ENCODE measurements at places on chromosomes 5 and 9.

- no peak for DNase-seq
These were observed 287.0 kb upstream of the DAB2 start for GRCh38 chr5:39711821-39712220.

GRCh38 chr5:74304536-74304935 lies 336.0 kb downstream of the ENC1 start:
- DNase-seq = no peak

- no peak for DNase-seq
These were observed 684 bp downstream of the TOR1B start for GRCh38 chr9:129803676-129804060.

DNA sequence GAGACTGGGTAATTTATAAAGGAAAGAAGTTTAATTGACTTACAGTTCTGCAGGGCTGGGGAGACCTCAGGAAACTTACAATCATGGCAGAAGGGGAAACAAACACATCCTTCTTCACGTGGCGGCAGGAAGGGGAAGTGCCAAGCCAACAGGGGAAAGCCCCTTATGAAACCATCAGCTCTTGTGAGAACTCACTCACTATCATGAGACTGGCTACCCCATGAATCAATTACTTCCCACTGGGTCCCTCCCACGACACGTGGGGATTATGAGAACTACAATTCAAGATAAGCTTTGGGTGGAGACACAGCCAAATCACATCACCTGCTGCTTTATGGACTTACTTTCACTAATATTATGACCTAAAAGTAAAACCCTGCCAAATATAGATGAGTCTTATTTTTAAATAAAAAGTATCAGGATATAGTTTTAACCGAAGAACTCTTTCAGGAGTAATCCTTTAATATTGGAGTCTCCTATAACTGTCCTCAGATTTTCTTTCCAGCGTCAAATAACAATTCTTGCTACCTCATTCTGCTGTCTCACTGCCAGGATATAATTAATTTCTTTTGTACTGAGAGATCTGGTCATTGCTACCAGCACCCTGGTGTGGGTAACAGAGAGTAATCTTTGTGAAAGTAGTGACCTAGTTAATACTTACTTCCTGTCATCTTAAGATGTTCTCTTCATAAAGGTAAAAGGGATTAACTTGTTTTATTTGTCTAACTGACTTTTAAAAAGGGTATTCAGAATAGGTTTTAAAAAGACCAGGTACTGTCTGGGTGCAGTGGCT lies 68.6 kb downstream of the NLN start:
- no peak for DNase-seq

DNA sequence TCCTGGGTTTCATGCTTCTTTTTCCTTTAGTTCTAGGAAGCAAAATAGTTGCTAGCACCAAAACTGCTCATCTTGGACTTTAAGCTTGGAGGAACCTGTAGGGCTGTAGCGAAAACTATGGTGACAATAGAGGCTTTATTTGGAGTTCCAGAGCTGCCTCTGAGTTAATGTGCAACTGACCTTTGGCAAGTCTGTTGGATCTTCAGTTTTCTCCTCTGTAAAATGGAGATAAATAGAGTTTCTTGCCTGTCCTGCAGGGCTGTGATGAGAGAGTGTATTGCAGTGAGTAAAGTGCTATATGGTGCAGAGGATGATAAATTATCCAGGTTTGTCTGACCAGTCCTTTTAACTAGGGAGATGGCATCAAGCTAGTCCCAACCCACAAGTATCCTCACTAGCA lies 417.0 kb downstream of the MAN2A1 start:
- no peak for DNase-seq

GRCh38 chr5:117461403-117461802 lies 886.8 kb upstream of the SEMA6A start:
- no peak for DNase-seq

DNA sequence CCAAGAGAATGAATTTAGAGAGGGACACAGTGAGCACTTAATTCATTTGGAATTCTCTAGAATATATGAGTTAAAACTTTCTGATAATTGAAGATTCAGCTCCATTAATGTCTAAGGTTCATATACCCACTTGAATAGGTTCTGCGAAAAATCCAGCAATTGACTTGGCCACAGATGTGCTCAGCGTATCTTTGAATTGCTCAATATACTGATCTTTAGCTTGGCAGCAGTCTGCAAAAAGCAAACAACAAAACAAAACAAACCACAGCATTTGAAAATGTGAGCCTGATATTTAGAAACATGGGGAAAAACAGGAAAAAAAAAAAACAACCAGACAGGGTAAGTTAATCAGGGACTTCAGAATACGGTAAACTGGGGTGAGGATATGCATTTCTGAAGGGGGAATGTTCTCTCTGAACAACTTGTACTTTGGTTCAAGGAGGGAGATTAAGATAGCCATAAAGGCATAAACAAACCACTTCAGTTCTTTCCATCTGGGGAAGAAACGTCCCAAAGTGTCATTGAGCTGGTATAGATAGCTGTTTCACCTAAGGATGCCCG lies 21.4 kb downstream of the AGXT2 start:
- DNase-seq = no peak

GRCh38 chr5:36691226-36691625 lies 84.8 kb downstream of the SLC1A3 start:
- no peak for DNase-seq

DNA sequence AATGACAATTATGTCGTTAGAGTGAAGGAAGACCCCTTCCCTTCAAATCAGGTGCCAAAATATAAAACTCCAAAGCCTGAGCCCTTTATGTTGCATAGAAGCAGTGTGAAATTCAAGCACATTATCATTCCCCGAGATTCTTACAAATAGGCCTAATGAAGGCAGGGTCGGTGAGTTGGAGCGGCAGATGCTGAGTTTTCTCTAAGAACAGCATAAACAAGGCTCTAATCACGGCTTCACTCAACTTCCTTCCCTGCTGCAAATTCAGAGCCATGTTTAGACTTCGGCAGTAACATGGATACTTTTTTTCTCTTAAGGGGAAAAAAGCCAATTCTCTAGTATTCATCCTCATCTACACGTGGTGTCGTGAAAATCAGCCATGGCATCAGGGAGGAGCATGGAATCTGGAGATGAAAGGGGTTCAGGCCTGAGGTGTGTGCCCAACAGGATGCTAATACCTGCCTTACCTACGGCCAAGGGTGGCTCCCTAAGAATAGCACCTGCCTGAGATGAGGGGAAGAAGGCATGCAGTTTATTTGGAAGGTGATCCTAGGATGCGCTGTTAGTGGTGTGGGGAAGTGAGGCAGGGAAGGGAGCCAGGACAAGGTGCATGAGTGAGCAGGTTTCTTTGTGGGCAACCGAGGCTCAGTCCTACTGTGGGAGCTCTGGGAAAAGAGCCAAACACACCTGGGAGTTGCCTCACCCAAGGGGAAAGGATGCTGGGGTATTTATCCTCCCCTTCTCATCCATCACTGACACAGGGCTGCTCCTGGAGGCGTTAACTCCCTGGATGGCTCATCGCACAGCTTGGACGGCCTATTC lies 146.8 kb upstream of the TBC1D2 start:
- DNase-seq = no peak

GRCh38 chr9:21205204-21205603 lies 1.7 kb downstream of the IFNA10 start:
- no peak for DNase-seq

- no peak for DNase-seq
These were observed 24.0 kb upstream of the NDUFB6 start for GRCh38 chr9:32596936-32597335.

DNA sequence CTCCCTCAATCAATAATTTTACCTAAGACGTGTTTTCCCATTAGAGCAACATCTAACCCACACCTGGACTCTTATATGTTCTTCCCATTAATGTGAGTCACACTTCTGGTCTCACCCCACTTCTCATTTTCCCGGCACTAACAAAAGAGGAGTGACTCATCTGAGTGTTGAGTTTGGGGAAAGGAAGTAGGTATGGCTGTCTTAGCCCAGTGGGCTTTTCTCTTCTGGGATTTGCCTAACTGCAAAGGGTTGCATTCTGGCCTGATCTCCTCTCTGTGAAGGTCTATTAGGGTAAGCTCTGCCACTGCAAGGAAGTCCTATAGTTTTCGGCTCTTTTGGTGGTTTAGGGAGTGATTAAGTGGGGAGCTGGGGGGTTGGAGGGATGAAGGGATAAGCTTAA lies 195.6 kb downstream of the KIAA0825 start:
- DNase-seq = no peak

DNA sequence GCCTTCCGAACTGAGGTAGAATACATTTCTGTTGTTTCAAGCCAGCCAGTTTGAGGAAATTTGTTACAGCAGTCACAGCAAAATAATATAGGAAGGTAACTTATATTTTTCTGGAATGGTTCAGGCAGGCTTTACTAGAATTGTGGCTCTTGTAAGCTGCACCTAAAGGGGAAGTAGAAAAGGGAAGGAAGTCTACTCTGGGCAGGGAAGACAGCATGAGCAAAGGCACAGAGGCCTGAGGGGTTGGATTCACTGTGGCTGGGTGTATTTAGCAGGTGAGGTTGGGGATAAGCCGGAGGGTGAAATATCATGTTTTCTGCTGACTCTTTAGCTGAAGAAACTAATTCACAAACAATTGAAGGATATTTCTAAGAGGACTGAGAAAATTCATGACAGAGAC lies 183.5 kb downstream of the GAS1 start:
- DNase-seq = peak; percentile 26

DNA sequence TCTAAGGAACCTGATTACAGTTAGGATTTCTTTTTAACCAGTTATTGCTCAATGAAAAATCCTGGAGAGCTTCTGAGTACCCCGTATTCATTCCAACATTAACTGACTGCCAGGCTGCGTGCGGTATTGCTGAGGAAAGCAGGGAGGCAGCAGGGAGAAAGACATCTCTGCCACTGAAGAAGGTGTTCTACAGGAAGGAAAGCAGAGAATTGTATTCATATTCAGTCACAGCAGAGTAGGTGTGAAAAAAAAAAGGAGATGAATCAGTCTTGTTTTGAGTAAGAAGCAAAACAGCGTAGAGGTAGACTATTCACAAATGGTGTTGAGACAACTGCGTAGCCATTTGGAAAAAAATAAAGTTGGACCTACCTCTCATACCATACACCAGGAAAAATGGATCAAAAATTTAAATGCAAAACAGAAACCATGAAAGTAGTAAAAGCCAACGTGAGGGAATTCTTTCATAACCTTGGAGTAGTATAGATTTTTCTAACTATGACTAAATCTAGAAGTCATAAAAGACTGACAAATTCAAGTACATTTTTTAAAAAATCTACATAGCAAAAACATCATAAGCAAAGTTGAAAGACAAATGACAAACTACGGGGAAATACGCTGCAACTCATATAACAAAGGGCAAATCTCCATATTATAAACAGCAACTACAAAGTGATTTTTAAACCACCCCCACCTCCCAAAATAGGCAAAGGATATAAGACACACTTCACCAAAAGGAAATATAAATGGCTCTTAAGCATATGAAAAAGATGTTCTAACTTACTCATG lies 9.9 kb upstream of the NR4A3 start:
- DNase-seq = no peak

- no peak for DNase-seq
These were observed 9.4 kb downstream of the SRD5A1 start for GRCh38 chr5:6642655-6643054.

- no peak for DNase-seq
These were observed 165.1 kb downstream of the RNF180 start for GRCh38 chr5:64330728-64331231.

GRCh38 chr5:126002222-126002897 lies 420.8 kb upstream of the GRAMD2B start:
- DNase-seq = peak; percentile 74

- no peak for DNase-seq
These were observed 69.0 kb downstream of the WNK2 start for GRCh38 chr9:93252781-93253530.

DNA sequence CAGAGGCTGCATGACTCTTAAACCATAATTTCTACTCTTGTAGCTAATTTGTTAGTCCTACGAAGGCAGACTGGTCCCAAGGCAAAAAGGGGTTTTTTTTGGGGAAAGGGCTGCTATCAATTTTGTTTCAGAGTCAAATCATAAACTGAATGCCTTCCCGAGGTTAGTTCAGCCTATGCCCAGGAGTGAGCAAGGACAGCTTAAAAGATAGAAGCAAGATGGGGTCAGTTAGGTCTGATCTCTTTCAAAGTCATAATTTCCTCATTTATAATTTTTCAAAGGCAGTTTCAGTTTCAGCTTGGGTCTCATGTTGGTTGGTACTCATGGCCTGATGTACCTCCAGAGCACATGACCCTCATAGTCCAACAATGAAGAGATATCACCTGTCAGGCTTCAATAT lies 7.9 kb upstream of the RXFP3 start:
- no peak for DNase-seq

GRCh38 chr5:149759563-149759962 lies 29.5 kb downstream of the PPARGC1B start:
- DNase-seq = no peak

- DNase-seq = no peak
These were observed 611.5 kb downstream of the ZNF608 start for GRCh38 chr5:124134941-124135340.

DNA sequence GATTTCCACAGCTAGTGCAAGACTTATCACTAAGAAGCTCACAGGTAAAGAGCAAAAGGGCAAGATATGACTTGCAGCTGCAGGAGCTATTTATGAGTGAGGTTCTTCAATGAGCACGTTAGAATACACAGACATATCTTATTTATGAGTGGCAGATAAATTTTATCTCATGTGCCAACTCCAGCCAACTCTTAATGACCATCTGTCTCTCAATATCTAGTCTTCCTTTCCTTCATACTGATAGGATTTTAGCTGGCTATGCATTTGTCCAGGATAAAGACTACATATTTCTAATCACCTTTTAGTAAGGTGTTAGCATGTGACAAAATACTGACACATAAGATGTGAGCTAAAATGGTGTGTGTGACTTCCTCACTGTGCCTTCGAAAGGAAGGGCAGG lies 304.5 kb downstream of the TRPM3 start:
- DNase-seq = no peak

GRCh38 chr5:100788417-100788816 lies 114.7 kb downstream of the ST8SIA4 start:
- no peak for DNase-seq

All from globus pallidus (tissue), 1 donor.